Activated CD4-positive, CD25-positive, alpha-beta regulatory T cell (primary cell): ENCODE measurements at places on chromosomes 11 and 22.

GRCh38 chr11:86335131-86335767 lies 33.2 kb downstream of the HIKESHI start:
- DNase-seq, result no peak

GRCh38 chr22:23204125-23204488 lies 23.8 kb downstream of the BCR start:
- no peak for DNase-seq

GRCh38 chr11:70281156-70281609 lies 10.7 kb downstream of the PPFIA1 start:
- DNase-seq, result no peak

- DNase-seq, result peak; percentile 22
These were observed 24.4 kb downstream of the P2RY2 start for GRCh38 chr11:73242251-73243092.

DNA sequence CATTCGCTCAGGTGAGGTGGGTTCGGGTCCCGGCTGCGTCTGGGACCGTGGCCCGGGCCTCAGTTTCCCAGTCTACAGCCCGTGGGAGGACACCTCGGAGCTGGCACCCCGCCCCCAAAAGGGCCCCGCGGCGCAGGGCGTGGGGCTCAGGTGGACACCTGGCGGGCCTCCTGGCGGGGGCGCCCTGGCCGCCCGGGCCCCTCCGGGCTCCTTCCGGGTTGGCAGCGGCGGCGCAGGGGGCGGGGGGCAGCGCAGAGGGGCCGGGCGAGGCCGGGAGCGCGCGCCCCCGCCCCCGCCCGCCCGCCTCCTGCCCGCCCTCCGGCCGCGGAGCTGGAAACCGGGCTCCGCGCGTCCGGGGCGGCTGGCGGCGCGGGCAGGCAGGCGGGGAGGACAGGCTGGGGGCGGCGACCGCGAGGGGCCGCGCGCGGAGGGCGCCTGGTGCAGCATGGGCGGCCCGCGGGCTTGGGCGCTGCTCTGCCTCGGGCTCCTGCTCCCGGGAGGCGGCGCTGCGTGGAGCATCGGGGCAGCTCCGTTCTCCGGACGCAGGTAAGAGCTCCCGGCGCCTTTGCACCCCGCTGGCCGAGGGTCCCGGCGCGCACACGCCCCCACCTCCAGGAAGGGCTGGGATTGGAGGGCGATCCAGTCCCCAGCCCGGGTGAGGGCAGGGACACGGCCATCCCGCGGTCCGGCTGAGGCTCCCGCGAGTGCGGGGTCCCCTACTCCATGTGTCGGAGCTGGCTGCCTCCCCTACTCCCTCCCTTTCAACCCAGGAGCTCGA lies at the start of gene EMID1:
Gene EMID1, plus strand, starts transcription at position 303 of the 778 bp plus-strand sequence. Its CDS starts 143 bp downstream, at position 446.
- DNase-seq, result no peak

DNA sequence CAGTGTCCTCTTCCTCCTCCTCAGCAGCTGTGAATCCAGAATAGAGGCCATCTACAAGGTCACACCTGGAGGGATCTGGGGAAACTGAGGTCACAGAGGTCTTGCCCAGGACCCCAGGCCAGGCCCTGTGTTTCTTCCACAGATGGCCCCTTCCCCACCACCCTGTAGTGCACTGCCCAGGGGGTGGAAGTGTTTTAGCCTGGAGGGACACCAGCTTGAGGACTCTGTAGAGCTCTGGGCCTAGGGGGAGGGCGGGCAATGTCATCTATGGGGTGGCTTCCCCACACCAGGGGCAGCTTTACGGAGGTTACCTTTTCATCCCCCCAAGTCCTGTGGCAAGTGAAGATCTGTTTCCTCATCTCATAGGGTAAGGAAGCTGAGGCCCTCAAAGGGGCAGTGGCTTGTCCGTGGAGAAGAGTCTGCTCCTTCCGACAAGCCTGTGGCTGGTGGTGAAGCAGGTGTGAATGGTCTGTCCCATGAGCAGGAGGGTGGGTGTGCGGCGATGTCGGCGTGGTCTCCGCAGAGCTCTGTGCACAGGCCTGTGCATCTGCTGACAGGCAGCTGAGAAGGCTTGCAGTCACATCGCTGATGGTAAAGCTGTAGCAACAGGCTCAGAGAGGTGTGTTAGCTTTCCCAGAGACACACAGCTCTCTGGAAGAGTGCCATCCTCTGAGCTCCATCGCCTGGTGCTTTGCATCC lies 74.1 kb upstream of the WNT7B start:
- no peak for DNase-seq

- DNase-seq, result no peak
These were observed 7.4 kb upstream of the NAP1L4 start for GRCh38 chr11:2999464-2999998.

GRCh38 chr11:108466405-108466804 lies 924 bp downstream of the C11orf65 start:
- no peak for DNase-seq

DNA sequence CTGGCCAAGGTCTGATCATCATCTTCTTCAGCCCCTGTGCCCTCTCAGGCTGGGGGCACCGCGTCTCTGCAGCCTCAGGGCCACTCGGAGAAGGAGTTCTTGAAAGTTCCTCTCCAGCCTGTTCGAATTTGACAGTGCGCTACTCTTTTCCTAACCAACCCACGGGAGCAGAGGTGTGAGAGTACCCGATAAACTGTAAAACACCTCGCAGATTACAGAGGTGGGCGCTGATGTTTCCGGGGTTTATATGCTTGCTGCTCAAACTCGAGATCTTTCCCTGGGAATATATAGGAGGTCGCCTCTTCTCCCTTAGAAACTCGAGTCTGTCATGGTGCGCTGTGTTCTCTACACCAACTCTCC lies 515 bp downstream of the CTR9 start:
- no peak for DNase-seq

- no peak for DNase-seq
These were observed 101.3 kb downstream of the GRAMD1B start for GRCh38 chr11:123531325-123531724.

GRCh38 chr11:12284316-12285050 lies 92.9 kb upstream of the PARVA start:
- no peak for DNase-seq

DNA sequence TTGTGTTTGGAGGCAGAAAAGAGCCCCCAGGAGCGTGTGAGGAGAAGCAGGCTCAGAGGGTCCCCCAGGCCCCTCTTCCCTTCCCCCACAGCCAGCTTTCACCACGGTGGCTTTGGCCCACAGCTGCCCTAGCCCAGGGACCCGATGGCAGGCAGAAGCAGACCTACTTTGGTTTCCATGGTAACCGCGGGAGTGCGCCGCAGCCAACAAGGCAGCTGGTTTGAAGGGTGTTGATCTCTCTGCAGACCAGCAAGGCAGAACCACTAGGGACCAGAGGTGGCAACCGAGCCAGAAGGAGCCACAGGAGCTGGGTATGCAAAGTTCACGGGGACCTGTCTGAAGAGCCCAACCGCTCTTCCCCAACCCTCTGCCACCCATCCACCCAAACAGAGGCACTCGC lies 69.4 kb downstream of the BUD13 start:
- DNase-seq, result no peak

DNA sequence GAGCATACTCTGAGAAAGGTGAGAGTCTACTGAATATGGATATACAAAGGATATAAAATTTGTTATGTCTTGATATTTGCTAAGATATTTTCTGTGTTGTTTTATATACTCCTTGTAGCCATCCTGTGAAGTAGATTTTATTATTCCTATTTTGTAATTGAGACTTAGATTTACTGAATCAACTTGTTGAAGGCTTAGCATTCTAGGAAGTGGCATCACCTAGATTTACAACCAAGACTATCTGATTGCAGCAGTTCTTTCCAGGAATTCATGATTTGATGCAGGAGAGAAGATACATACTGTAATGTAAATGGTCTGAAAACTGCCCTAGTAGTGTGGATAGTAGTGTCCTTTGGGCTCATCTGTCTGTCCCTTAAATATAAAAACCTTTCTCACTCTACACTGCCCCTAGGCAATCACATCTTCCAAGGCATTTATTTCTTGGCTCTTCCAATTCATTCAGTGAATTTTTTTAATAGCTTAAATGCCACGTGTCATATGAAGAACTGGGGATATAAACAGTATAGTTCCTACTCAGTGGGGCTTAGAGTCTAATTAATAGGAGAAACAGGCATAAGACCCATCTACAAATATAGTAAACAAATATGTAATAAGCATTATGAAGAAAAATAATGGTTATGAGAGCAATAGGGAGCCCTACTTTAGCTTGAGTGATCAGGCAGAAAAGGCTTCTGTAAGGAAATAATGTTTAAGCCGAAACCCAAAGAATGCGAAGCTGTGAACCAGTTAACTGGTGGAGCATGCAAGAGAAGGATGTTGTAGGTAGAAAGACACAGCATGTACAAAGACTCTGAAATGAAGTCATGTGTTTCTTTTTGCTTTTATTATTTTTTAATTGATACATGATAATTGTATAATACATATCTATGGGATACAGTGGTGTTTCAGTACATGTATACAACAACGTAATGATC lies 13.6 kb downstream of the IPO7 start:
- no peak for DNase-seq

DNA sequence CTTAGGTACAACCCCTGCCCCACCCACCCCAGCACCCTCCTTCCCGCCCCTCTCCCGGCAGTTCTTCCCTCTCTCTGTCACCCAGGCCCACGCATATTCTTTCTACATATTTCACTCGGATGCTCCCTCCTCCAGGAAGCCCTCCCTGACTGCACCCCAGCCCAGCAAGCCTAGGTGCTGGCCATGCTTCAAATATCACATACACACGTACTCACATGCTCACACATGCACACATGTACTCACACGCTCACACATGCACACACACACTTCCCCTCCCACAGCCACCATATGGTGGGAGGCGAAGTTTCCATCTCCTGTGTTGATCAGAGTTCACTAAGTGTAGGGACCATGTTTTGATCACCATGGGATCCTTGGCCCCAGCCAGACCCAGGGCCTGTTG lies 90.4 kb downstream of the WNT7B start:
- DNase-seq, result no peak

DNA sequence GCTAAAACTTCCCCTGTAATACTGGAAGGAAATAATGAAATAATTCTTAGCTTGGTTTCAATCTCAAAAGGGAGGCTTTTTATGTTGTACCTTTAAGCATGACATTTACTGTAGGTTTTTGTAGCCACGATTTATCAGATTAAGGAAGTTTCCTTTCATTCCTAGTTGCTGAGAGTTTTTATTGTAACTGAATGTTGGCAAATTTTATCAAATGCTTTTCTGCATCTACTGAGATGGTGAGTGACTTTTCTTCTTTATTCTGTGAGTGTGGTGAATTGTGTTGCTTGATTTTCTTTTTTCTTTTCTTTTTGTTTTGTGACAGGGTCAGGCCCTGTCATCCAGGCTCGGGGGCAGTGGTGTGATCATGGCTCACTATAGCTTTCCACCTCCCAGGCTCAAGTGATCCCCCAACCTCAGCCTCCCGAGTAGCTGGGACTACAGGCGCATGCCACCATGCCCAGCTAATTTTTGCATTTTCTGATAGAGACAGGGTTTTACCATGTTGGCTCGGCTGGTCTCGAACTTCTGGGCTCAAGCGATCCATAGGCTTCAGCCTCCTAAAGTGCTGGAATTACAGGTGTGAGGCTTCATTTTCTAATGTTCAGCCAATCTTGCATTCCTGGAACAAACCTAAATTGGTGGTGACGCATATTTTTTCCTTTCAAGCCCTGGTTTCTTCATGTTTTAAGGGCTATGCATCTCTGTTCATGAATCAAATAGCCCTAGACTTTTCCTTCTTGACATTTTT lies 26.2 kb downstream of the SUSD2 start:
- DNase-seq, result no peak
